CD4-positive, CD25-positive, alpha-beta regulatory T cell (primary cell): ENCODE measurements at places on chromosomes 3 and 15. TPM values are rescaled to one million over a fixed set of nuclear protein-coding genes. Genes with fewer than 3 reads are reported as not detected.

GRCh38 chr3:56115199-56115598, 353.1 kb downstream of the ERC2 start:
- no peaks in the 10 kb centered on the region for H3K27me3 ChIP-seq
- H3K4me1 ChIP-seq = no peaks in the 10 kb centered on the region
- H3K4me3 ChIP-seq = no peak overlapping the region

DNA sequence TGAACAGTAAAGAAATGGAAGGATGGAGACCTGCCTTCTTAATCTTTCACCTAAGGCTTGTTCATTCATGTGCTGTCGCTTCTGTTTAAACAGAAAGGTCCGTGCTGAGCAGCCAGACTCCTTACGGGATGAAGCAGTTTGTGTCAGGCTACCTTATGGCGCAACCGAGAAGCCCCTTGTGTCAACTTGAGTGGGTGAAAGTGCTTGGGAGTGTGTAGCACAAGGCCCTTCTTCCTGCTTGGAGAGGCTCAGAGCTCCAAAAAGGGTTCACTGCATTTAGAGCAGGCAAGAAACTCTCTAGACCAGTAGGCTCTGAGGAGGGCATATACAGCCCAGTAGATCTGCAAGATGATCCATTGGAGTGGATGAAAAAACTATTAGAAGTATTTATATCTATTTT, 16.0 kb downstream of the CAPN3 start:
- no peak overlapping the region for H3K27ac ChIP-seq
- no peaks in the 10 kb centered on the region for H3K4me1 ChIP-seq
- no peak overlapping the region for H3K4me3 ChIP-seq
- no peak for DNase-seq
- H3K36me3 ChIP-seq = no peaks in the 10 kb centered on the region
- H3K27me3 ChIP-seq = no peaks in the 10 kb centered on the region

DNA sequence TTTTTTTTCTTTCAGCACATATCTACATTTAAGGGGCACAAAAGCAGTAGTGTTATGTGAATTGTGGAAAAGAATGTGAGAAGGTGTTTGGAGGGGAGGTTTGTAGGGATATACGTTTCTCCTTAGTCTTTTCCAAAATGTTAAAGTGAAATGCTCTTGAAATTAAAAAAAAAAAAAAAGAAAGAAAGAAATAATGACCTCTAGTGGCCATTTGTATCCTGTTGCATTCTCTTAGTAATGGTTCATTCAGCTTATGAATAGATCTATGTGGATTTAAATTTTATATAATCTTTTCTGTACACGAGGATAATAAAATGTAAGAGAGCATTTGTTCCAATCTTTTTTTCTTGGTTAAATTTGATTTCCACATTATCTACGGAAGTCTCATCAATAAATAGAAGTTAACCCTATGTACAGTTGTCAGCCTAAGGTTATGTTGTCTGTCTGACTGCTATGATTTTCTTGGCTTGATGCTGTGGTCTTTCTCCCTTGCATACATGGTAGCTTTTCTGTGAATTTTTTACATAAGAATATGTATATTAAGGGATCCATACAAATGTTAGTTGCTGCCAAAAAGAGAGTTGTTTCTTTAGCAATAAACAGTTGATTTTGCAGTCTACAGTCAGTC, 1.7 kb downstream of the P2RY13 start:
- H3K4me3 ChIP-seq = no peak overlapping the region
- H3K36me3 ChIP-seq = no peaks in the 10 kb centered on the region
- no peaks in the 10 kb centered on the region for H3K4me1 ChIP-seq
- peaks cover 20% of the 10 kb centered on the region for H3K27me3 ChIP-seq

The SLITRK3 gene
- polyA plus RNA-seq = not detected

The MEIS2 gene
- not detected for polyA plus RNA-seq
